ENCODE measurements at places on chromosomes 12 and 14.

- DNase-seq = no peak
Observed at GRCh38 chr14:66039495-66039894, 446.7 kb upstream of the CCDC196 start.

DNA sequence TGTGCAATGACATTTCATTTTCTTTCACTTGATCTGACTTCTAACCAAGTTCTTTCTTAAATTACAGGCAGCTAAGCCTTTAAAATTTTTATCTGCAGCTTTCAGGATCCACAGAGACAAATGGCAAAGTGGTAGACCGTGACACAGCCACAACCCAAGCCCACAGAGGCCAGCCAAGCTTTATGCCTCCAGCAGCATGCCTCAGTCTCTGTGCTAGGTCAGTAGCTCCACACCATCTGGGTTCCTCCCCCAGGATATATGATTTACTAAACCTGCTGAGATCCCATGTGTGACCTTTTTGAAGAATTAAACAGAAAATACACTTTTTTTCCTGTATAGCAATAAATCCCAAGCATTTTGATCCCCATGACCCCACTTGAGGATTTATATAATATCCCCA, 290.4 kb upstream of the CAND1 start:
- DNase-seq = no peak

DNA sequence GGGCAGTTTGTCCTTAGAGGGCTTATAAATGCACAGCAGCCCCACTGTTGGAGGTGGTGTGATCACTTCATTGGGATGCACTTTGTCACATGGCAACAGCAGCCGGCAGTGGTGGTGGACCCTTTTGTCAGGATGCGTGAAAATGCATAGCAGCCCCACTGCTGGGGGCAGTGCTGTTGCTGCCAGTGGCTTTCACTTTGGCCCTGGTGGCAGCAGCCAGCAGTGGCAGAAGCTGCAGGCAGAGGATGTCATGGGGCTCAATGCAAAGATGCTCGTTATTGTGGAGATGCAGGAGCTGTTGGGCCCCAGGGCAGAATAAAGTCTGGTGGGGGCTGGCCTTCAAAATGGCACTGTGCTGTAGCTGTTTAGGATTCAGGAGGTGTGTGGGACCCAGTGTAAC, 173.0 kb upstream of the DAAM1 start:
- no peak for DNase-seq

DNA sequence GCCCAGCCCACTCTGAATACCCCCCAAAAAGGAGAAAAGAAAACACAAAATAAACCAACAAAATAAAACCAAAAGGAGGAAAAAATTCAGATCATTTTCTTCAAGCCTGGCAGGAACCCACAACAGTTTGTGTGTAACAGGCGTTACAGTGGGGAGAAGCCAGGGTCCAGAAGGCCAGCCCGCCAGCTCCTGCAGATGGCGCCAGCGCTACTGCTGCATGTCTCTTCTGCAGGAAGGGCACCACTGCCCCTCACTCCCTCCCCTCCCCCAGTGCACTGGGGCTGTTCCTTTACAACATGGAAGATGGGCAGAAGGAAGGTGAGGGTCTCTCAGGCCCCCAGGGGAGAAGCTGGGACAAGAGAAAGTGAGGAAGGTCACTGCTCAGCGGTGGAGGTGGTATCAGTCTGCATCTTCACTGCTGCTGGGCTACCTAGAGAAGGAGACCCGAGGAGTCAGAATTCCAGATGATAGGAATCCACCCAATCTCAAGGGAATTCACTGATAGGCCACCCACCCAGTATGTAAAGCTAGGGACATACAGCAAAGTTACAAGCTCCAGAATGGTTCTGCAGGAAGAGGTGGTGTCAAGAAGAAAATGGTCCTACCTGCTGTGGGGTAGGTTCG, 2.3 kb upstream of the NOP2 start:
- DNase-seq = no peak

GRCh38 chr14:26935733-26936132, 337.9 kb upstream of the NOVA1 start:
- peak; percentile 52 for DNase-seq

- no peak for DNase-seq
Observed at GRCh38 chr12:117321572-117321971, 39.9 kb downstream of the NOS1 start.

GRCh38 chr14:21107283-21107800, 6.5 kb downstream of the TMEM253 start:
- DNase-seq = no peak

DNA sequence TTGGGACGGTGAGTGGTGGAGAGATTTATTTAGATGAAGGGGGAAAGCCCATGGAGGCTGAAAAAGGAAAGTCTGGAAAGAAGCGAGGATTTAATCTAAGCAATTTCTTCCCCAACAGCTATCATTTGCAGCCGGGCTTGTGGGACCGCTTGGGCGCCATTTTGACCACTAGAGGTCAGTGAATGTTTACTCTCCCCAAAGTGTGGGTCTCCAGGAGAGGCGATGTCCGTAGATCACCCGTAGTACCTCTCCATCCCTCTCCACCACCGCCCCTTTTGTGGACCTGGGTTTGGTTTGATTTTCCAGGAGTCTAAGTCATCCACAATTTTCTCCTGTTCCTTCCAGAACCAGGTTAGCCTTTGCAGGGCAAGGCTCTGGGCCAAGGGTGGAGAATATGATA, 91.2 kb upstream of the PARP11 start:
- DNase-seq = peak; percentile 5

DNA sequence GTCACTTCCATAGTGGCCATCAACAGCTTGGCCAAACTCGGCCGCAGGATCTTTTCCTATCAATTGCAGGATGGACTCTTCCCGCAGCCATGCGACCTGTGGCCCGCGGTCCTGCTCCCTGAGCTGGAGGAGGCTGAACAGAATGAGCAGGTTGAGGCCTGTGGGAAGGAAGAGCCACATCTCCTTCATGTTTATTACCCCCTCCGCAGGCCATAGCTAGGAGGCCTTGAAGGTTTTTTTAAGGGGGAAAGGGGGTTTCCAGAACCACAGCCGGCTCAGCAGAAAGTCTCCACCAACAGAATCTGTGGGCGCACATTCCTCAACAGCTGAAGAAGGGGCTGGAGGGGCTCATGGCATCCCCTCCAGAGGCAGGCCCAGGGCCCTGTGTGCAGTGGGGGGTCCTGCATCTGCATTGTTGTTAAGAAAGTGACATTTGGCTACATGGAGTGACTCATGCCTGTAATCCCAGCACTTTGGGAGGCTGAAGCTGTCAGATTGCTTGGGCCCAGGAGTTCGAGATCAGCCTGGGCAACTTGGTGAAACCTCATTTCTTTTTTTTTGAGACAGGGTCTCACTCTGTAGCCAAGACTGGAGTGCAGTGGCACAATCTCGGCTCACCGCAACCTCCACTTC, 25.2 kb upstream of the PPP1R13B start:
- DNase-seq = no peak

DNA sequence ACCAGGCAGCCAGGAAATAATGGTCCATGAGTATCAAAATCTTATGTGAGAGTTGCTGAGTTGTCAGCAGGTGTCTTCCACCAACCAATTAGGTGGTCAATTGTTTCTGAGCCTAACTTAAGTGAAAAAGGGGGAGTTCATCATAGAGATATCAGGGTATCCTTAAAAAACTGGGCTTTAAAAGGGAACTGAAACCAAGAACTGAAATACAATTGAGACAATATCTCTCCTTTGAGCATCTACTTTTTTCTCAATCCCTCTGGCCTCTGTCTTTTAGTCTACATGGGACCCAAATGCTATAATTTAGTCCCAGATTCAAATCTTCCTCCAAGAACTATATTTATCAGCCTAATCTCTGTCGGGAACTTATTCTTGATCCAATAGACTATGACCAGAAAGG, 201.0 kb downstream of the BTG1 start:
- no peak for DNase-seq

DNA sequence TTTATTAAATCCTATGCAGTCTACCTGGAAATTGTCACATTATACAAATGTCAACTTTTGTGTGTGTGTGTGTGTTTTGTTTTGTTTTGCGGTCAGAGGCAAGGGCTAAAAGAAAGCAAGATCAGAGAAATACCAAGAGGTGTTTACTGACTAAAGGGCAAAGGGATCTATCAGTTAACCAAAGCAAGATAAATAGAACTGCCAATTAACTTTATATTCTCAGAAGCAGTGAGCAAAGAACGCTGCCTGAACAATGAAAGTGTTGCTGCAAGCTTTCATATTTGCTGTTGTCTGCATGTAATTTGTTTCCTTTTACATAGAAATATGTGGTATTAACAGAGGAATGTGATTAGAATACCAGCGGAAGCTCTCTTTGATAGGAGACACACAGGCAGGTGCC, 30.9 kb downstream of the CCDC60 start:
- no peak for DNase-seq

All from cardiac muscle cell (in vitro differentiated cells and primary cell).